ENCODE measurements at places on chromosomes 1 and 21. TPM values are rescaled to one million over a fixed set of nuclear protein-coding genes. Genes with fewer than 3 reads are reported as not detected.
A peak's percentile ranks its signal among the peaks of the same experiment; 100 is the strongest.

GRCh38 chr1:185821612-185822385, 87.6 kb downstream of the HMCN1 start:
- no peak overlapping the region for H3K4me3 ChIP-seq
- peaks cover 13% of the 10 kb centered on the region for H3K4me1 ChIP-seq

GRCh38 chr1:116806671-116807070, 52.4 kb downstream of the CD2 start:
- no peak overlapping the region for H3K27ac ChIP-seq
- no peak for DNase-seq
- no peak overlapping the region for H3K4me3 ChIP-seq

Gene SAMSN1
- total RNA-seq, result not detected

Gene EFNA4
- total RNA-seq, result 4.7 TPM

GRCh38 chr1:23872421-23872820, 4.3 kb upstream of the FUCA1 start:
- H3K36me3 ChIP-seq, result no peaks in the 10 kb centered on the region
- H3K27me3 ChIP-seq, result peaks cover 2% of the 10 kb centered on the region
- no peak overlapping the region for H3K4me3 ChIP-seq
- no peak for DNase-seq
- peaks cover 11% of the 10 kb centered on the region for H3K4me1 ChIP-seq

- peaks cover 2% of the 10 kb centered on the region for H3K36me3 ChIP-seq
- H3K4me1 ChIP-seq, result peaks cover 40% of the 10 kb centered on the region
- H3K27me3 ChIP-seq, result no peaks in the 10 kb centered on the region
- no peak overlapping the region for H3K4me3 ChIP-seq
- DNase-seq, result no peak
These were observed 108.7 kb upstream of the COL6A1 start for GRCh38 chr21:45872902-45873301.

Gene SLC30A1
- 14.5 TPM for total RNA-seq

GRCh38 chr1:198606020-198606438, 32.8 kb upstream of the PTPRC start:
- H3K36me3 ChIP-seq, result no peaks in the 10 kb centered on the region
- no peak overlapping the region for H3K27ac ChIP-seq
- H3K4me3 ChIP-seq, result no peak overlapping the region
- H3K4me1 ChIP-seq, result no peaks in the 10 kb centered on the region
- H3K27me3 ChIP-seq, result no peaks in the 10 kb centered on the region

GRCh38 chr1:209873067-209873799, 45.5 kb downstream of the UTP25 start:
- no peaks in the 10 kb centered on the region for H3K36me3 ChIP-seq
- H3K27me3 ChIP-seq, result no peaks in the 10 kb centered on the region
- no peak overlapping the region for H3K4me3 ChIP-seq
- peak overlapping the region; percentile 73 for H3K27ac ChIP-seq
- DNase-seq, result no peak

Gene PLA2G2D
- not detected for total RNA-seq

GRCh38 chr1:111151838-111152237, 11.8 kb downstream of the CEPT1 start:
- DNase-seq, result no peak
- no peaks in the 10 kb centered on the region for H3K4me1 ChIP-seq
- H3K4me3 ChIP-seq, result no peak overlapping the region
- H3K27me3 ChIP-seq, result no peaks in the 10 kb centered on the region
- peaks cover 67% of the 10 kb centered on the region for H3K36me3 ChIP-seq

DNA sequence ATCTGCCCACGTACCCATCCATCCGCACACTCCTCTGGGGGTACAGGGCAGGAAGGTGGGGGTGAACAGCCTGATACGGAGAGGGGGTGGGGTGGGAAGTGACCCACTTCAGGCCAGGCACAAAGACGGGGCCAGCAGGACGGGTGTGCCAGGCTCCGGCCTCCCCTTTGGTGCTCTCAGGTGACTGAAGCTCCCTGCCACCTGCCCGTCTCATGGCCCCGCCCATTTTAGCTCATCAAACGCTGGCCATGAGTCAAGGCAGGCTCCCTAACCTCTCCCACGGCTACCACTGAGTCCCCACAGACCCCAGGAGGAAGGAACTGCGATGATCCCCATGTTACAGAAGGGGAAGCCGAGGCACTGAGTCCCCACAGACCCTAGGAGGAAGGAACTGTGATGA, 109.6 kb downstream of the CRYAA start:
- no peak for DNase-seq
- no peak overlapping the region for H3K27ac ChIP-seq
- no peaks in the 10 kb centered on the region for H3K36me3 ChIP-seq
- peaks cover 2% of the 10 kb centered on the region for H3K27me3 ChIP-seq

- no peak for DNase-seq
- H3K27me3 ChIP-seq, result no peaks in the 10 kb centered on the region
- H3K36me3 ChIP-seq, result no peaks in the 10 kb centered on the region
- no peak overlapping the region for H3K27ac ChIP-seq
- H3K4me3 ChIP-seq, result no peak overlapping the region
These were observed 139.5 kb upstream of the KCNK2 start for GRCh38 chr1:214943054-214943453.

DNA sequence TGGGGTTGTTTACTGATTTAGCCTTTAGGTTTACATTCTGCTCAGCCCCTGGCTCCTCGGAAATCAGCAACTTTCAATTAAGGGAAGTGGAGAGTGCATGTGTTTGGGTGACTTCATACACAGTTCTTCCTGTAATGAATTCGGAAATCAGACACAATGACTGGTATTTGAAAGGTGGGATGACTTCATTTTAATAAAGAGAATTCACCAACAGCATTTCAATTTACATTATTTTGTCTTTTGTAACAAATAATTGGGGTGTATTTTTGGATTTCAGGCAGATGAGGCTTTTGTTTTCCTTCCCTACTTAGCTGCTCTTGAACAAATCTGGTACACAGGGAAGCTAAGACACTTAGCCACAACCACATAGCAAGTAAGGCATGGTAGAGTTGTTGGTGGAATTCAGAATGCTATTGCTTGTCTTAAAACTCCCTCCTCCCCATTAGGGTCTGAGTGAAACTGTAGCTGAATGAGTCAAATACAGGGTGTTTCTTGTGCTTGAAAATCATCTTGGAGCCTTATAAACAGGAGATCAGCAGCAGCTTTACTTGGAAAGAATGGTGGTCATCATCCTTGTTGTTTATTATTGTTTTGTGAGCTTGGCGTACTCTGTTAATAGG, 917 bp downstream of the STX12 start:
- peaks cover 3% of the 10 kb centered on the region for H3K4me1 ChIP-seq
- H3K27me3 ChIP-seq, result no peaks in the 10 kb centered on the region
- peak overlapping the region; percentile 60 for H3K27ac ChIP-seq
- peak overlapping the region; percentile 74 for H3K4me3 ChIP-seq
- DNase-seq, result no peak

- no peak overlapping the region for H3K4me3 ChIP-seq
- H3K36me3 ChIP-seq, result peaks cover 65% of the 10 kb centered on the region
- no peaks in the 10 kb centered on the region for H3K27me3 ChIP-seq
- peaks cover 5% of the 10 kb centered on the region for H3K4me1 ChIP-seq
- DNase-seq, result no peak
These were observed 6.2 kb downstream of the RNPEP start for GRCh38 chr1:201988601-201989000.

- H3K27ac ChIP-seq, result no peak overlapping the region
- no peak overlapping the region for H3K4me3 ChIP-seq
- no peak for DNase-seq
- H3K4me1 ChIP-seq, result peaks cover 25% of the 10 kb centered on the region
These were observed 27.2 kb downstream of the NGF start for GRCh38 chr1:115310581-115311473.

DNA sequence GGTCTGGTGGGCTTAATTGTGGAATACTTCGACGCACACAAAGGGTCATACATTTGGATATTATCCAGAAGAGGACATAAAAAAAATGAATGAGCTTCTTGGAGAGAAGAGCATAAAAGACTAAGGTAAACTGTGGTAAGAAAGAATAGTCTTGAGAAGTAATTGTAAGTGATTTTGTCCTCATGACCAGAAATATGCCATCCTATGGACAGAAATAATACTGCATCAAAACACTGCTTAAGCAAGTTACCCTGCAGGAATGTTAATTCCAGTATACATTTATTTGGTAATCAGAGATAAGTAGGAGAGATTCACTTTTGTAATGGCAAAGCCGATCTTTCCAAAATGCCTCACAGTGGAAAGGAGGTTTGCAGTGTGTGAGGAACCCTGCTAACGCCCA, 111.9 kb downstream of the NRIP1 start:
- H3K4me3 ChIP-seq, result no peak overlapping the region
- no peaks in the 10 kb centered on the region for H3K4me1 ChIP-seq
- H3K36me3 ChIP-seq, result no peaks in the 10 kb centered on the region
- H3K27ac ChIP-seq, result no peak overlapping the region

DNA sequence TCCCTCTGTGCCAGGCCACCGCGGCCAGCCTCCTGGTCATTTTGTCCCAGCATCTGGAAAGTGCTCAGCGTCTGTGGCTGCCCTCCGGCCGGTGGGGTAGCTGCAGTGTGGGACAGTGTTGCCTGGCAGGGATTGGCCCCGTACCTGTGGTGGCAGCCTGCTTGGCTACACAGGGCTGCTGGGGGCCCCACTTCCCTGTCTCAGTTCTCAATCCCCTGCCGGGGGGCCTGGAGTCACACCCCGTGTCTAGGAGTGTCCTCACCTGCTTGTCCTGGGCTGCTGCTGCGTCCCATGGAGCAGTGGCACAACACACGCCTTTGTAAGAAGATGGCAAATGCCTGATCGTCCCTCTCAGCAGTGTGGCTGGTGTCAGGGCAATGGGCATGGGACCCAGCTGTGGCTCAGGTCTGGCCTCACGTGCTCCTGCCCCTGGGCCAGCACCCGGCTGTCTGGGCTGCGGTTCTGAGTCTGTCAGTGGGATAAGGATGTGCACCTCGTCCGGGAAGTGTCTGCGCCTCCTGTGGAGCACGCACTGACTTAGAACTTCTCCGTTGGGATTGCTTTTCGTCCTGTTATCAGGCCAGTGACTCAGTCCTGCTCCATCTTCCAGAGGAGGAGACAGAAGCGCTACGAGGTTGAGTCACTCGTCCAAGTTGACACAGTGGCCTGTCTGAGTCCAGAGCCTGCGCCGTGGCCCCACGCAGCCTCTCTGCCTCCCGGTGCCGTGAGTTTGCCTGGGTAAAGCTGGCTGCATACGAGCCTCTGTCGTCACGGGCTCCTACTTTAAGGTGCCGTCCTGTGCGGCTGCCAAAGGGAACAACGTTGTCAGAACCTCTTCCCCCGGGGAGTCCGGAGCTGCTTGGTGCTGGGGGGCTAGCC, 41.0 kb downstream of the CRYAA start:
- peak; percentile 84 for DNase-seq
- peaks cover 12% of the 10 kb centered on the region for H3K4me1 ChIP-seq
- H3K4me3 ChIP-seq, result no peak overlapping the region
- 0 out of 2 replicates have a peak, but pooled peaks cover 5% of the 10 kb centered on the region for H3K27me3 ChIP-seq

DNA sequence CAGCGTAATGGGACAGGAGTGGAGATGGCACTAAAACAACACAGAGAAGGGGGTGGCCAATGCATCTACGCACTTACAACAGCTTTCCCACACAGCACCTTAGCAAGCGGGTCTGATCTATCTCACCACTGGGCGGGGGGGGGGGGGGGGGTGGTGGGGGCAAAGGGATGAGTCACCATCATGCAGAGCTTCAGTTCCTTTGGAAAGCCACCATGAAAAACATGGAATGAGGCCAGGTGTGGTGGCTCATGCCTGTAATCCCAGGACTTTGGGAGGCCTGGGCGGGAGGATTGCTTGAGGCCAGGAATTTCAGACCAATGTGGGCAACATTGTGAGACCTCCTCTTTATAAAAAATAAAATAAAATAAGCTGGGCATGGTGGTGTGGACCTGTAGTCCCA, 47.2 kb downstream of the KLHDC7A start:
- H3K4me1 ChIP-seq, result no peaks in the 10 kb centered on the region
- no peak overlapping the region for H3K27ac ChIP-seq
- H3K4me3 ChIP-seq, result no peak overlapping the region
- no peak for DNase-seq

DNA sequence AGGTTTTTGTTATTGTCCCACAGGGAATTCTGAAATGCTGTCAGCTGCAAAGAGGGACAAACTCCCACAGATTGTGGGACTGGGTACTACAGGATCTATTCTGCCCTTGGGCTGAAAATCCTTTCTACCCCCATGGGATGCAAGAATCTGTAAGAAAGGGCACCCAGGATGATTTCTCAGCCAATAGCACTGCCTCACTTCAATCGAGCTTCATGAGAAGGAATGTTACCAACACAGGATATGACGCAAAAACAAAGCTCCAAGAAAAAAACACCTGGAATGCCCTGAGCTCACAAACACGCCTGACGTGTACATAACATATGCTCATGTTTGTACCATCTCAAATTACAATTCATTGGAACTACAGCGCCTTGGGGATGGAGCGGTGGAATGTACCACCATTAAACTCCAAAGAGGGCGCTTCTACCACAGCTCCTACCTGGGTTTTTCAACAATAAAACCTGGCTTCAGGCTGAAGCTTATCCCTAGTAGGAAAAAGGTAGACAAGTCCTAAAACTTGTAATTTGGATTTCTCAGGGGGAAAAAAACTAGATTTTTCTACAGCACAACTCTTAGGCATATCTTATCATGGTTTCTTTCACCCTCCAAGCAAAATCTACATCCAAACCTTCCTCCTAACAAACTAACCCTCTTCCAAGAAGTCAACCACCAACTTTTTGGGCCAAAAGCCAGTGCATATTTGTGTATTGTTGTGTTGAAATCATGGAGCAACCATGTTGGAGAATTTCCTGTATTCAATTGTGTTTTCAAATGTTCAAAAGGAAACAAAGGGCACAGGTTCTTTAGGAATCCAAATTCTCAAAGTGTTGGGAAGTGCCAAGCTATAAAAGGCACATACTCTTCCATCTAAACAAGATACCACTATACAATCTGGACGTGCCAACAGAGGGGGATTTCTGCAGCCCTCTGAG, 78.9 kb downstream of the TGFBR3 start:
- H3K36me3 ChIP-seq, result no peaks in the 10 kb centered on the region
- peaks cover 46% of the 10 kb centered on the region for H3K4me1 ChIP-seq
- no peak for DNase-seq

GRCh38 chr1:183910845-183911244, 105.9 kb downstream of the RGL1 start:
- H3K4me3 ChIP-seq, result no peak overlapping the region

DNA sequence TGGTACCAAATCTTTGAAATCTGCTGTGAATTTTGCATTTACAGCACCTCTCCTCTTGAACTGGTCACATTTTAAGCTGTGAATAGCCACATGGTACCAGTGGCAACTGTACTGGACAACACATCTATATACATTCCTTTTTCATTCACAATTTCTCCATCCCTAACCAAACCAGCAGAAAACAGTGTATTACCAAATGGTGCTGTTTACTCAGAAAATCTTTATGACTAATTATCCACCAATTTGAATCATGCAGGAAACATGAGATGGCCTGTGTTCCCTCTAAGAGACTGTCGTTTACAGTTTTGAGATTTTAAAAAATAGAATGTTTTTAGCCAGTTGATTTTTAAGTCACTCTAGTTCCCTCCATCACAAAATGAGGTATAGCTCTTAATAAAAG, 17.6 kb upstream of the CCT8 start:
- peak overlapping the region; percentile 55 for H3K27ac ChIP-seq
- no peak overlapping the region for H3K4me3 ChIP-seq
- H3K27me3 ChIP-seq, result no peaks in the 10 kb centered on the region
- H3K36me3 ChIP-seq, result no peaks in the 10 kb centered on the region

All from SJSA1 (cell line).